Fibroblast of the conjunctiva (primary cell): ENCODE measurements at places on chromosomes 11 and 22.

GRCh38 chr11:96267496-96268032, 75.4 kb downstream of the MAML2 start:
- DNase-seq: no peak

DNA sequence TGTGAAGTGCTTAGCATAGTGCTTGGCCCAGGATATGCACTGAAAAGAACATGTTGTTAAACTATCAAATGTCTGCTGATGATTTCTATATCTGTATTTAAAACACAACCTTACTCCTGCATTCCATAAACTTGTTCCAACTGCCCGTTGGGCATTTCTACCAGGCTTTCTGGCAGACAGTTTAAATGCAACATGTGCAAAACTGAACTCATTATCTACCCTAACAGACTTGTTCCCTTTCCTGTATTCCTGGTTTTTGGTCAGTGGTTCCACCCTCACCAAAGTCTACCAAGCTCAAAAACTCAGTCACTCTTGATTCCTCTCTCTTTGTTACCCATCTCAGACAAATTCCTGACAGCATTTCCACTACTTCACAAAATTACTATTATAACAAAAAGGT, 6.5 kb upstream of the RAB38 start:
- no peak for DNase-seq

DNA sequence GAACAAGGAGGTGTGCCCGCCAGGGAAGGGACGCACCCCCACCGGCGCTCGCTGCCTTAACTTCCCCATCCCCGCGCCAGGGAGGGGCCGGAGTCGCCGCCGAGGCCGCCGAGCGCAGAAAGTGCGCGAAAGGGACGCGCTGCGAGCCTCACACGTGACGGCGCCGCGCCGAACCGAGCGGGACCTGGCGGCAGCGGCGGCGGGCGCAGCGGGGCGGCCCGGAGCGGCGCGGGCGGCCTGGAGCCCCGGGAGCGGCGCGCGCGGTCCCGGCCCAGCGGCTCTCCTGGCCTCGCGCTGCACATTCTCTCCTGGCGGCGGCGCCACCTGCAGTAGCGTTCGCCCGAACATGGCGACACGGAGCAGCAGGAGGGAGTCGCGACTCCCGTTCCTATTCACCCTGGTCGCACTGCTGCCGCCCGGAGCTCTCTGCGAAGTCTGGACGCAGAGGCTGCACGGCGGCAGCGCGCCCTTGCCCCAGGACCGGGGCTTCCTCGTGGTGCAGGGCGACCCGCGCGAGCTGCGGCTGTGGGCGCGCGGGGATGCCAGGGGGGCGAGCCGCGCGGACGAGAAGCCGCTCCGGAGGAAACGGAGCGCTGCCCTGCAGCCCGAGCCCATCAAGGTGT, at the start of gene SORL1:
SORL1 (plus strand) TSS at position 329 of the 623 bp plus-strand sequence; CDS start at position 347, 18 bp downstream.
- no peak for DNase-seq

- DNase-seq: no peak
Observed at GRCh38 chr11:110454609-110455008, 24.9 kb downstream of the FDX1 start.
